Lung microvascular endothelial cell (primary cell): ENCODE measurements at places on chromosomes 16 and 17. TPM values are rescaled to one million over a fixed set of nuclear protein-coding genes. Genes with fewer than 3 reads are reported as not detected.

The TRAF4 gene
- total RNA-seq: 22.2 and 26.2 TPM in 2 replicates

DNA sequence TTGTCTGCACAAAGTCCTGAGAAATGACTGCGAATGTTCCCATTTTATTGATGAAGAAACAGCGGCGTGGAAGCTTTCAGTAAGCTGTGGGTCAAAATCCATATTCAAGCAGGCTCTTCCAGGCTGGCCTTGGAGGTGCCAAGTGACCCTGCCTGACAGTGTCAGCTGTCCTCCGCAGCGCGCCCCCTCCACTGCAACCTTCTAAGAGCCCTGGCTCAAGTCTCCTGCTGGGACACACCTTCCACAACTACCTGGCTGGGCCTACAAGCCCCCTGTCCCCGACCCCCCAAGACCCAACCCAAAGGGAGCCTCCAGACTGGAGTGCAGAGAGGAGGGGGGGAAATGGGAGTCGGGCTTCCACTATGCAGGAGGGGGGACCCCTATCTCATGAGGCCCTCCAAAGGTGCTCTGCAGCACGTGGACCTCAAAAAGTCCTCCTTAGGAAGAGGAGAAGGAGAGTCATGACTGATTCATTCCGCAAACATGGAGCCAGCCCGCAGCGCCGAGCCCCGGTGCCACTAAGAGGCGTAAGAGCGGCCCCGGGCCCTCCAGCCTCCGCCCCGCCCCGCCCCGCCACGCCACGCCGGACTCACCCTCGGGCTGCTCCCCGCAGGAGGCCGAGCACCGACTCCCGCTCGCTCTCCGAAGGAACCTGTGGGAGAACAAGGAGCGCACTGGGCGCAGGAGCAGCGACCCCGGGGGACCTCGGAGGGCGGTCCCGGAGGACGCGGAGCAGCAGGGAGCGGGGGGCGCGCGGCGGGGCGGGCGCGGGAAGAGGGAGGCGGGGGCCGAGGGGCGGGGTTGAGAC is 574 bp downstream of the MPP3 start:
- peak; percentile 28 for DNase-seq

DNA sequence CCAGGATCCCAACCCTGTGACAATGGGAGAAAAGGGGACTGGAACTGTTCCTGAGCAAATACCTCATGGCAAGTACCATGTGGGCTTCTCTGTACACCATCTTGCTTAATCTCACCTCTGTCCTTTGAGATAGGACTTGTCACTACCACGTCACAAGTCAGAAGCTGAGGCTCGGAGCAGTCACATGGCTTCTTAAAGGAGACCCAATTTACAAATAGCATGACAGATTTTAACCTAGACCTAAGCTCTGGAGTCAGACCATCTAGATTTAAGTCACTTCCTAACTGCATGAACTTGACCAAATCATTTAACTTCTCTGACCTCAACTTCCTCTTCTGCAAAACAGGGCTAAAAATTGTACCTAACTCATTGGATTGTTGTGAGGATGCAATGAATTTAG is 36.0 kb upstream of the CCL1 start:
- DNase-seq: peak; percentile 22

GRCh38 chr16:64736857-64737256 is 385.0 kb downstream of the CDH11 start:
- DNase-seq: no peak

GRCh38 chr17:38603786-38604478 is 1.8 kb downstream of the SRCIN1 start:
- no peak for DNase-seq
